Ureter (tissue), 1 donor: ENCODE measurements at places on chromosomes 3 and 15.

DNA sequence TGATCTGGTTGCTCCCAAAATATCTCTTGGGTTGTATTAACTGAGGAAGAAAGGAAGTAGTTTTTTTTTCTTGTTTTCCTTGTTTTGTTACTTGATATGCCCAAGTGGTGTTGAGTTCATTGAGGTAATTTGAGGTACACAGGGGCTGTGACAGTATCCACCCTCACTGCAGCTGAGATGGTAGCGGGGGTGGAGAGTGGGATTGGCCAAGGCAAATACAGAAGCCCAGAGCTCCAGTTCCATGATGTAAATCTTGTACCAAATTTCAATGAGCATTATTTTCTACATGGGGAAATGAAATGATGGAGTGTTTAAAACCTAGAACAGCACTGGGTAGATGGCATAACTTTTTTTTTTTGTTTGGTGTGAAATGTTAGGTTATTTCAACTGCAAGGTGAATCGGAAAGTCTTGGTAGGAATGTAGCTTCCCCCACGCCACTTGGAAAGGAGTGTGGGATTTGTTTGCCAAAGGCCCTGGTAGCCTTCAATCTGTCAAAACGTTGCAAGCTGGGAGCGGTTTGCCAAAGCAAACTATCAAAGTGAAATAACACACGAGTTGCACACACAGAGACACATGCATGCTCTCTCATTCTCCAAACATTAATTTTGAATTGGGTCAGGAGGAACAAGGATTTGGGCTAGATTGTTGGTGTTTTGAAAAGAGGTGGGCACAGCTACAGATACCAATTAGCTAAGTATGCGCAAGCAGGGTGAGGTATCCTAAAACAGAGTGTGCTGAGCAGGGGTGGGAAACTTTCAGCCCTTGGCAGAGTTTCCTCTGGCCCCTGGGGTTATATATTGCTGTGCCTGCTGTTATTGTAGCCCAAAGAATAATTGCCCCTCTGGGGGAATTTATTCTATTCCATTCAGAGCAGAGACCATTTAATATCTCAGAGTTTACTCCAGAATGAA, 34.6 kb downstream of the THSD4 start:
- DNase-seq, result no peak

- no peak for DNase-seq
These were observed 13.8 kb downstream of the XYLB start for GRCh38 chr3:38360345-38360744.

GRCh38 chr3:58502872-58503271, 11.0 kb downstream of the KCTD6 start:
- no peak for DNase-seq

DNA sequence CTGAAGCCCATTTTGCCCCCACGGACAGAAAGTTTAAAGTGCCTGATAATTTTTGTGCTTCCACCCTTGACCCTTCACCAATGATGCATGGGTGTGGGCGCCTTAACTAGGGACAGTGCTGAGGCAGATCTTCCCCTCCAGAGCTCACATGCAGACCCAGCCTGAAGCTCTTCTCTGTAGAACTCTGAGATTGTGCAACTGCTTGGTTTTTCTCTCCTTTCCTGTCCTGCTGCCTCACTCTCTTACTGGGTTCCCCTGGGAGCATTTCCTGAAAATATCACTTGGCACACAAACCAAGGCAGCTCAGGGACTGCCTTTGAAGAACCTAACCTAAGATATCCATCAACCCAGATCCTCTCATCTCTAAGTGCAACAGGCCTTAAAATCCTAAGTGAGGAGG, 220.3 kb upstream of the STT3B start:
- DNase-seq, result no peak

DNA sequence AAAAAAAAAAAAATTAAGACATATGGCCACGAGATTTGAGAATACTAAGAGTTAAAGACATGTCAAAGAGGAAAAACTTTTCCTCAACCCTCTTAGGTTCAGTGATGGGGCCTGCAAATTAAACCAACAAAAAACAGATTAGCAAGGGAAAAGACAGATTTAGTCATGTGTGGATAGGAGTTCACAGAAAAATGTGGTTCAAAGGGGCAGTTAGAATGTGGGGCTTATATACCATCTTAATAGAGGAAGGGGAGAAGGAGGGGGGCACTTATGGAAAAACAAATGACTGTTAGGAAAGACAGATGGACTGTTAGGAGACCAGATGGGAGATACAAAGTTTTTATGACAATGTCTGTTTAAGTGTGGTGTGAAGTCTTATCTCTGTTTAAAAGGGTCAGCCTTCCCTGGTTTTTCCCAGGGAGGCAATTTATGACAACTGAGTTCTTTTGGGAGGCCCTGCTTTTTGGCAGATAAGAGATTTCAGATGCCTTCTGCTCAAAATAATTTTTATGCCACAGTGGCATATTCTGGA, 68.7 kb upstream of the FURIN start:
- DNase-seq, result no peak

GRCh38 chr15:64210371-64210770, 47.5 kb upstream of the PPIB start:
- no peak for DNase-seq

GRCh38 chr15:27563765-27564370, 535.2 kb downstream of the OCA2 start:
- no peak for DNase-seq

GRCh38 chr3:4071481-4072184, 231.5 kb upstream of the SETMAR start:
- peak; percentile 50 for DNase-seq

DNA sequence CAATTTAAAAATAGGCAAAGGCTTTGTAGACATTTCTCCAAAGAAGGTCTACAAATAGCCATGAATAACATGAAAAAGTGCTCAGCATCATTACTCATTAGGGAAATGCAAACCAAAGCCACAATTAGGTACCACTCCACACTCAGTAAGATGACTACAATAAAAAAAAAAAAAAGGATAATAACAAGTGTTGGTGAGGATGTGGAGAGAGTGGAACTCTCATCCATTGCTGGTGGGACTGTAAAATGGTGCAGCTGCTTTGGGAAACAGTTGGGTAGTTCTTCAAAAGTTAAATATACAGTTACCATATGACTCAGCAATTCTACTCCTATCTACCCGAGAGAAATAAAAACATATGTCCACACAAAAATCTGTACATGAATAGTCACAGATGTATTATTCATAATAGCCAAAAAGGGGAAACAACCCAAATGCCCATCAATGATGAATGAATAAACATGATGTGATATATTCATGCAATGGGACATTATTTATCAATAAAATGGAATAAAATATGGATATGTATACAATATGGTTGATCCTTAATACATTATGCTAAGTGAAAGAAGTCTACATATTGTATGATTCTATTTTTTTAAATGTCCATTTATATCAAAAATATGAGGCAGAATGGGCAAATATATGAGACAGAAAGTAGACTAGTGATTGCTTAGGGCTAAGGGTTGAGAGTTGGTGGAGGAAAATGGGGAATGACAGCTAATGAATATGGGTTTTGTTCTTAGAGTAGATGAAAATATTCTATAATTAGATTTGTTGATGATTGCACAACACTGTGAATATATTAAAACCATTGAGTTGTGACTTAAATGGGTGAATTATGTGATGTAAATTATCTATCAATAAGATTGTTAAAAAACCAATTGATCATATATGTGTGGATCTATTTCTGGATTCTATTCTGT, 66.1 kb upstream of the SMAD3 start:
- no peak for DNase-seq

GRCh38 chr3:126730376-126730775, 26.3 kb downstream of the CHCHD6 start:
- no peak for DNase-seq

DNA sequence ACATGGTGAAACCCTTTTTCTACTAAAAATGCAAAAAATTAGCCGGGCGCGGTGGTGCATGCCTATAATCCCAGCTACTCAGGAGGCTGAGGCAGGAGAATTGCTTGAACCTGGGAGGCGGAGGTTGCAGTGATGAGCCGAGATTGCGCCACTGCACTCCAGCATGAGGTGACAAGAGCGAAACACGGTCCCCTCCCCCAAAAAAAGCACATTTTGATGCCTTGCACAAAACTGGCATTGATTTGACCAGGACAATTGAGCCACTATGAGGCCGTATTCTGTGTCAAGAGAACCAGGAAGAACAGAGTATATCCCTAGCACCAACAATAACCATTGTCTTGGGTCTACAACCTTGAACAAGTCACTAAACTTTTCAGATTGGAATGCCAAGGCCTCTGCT, 50.6 kb downstream of the SH3BP5 start:
- DNase-seq, result no peak

- DNase-seq, result no peak
These were observed 3.6 kb upstream of the C3orf85 start for GRCh38 chr3:109132801-109133473.

- DNase-seq, result peak; percentile 34
These were observed 35.4 kb downstream of the PSTPIP1 start for GRCh38 chr15:77030048-77030927.

DNA sequence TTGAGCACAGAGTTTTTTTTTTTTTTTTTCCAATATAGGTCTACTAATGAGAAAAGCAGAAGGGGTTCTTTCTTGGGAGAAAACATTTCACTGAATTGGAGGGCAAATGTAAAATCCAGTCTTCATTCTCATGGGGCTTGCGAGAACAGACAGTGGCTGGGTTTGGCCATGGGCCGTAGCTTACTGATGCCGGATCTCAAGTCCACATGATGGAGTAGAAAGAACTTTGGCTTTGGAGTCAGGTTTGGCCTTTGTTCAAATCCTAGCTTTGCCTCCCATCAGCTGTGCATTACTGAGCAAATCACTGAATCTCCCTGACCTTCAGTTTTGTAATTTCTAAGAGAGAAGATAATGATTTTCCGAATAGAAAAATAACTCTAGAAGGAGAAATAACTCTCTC, 59.7 kb downstream of the LMCD1 start:
- no peak for DNase-seq
